Stimulated activated CD4-positive, alpha-beta T cell treated with anti-CD3 and anti-CD28 coated beads, Interleukin-1b, Interleukin-23, amount 100 ng/mL, for 4 hours (primary cell): ENCODE measurements at places on chromosomes 4 and X.

DNA sequence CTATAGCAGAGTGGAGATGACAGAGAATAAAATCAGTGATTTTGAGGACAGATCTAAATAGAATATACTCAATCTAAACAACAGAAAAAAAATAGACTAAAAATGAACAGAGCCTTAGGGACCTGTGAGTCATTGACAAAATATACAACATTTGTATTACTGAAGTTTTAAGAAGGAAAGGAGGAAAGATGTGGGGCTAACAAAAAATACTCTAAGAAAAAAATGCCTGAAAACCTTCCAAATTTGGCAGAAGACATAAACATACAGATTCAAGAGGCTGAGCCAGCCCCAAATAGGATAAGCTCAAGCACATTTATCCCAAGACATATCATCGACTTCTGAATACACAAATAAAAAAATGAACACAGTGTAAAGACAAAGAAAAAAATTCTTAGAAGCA lies 123.6 kb upstream of the INTU start:
- DNase-seq = no peak

DNA sequence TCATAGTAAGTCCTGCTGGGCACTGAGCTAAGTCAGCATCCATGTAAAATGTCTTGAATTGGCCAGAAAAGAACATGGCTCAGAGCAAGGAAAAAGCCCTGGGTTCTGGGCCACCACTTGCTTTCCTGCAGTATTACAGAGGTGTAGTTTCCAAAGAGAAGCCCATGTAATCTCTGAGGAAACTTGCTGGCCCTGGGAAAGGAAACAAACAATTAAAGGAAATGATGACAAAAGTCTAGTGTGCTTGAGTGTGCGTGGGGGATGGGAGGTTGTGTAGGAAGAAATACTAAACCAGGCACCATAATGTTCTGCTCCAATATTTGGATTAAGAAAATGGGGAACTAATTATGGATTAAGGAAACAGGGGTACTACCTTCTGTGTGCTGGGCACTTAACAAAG lies 39.5 kb upstream of the SMIM10L2A start:
- DNase-seq = no peak

DNA sequence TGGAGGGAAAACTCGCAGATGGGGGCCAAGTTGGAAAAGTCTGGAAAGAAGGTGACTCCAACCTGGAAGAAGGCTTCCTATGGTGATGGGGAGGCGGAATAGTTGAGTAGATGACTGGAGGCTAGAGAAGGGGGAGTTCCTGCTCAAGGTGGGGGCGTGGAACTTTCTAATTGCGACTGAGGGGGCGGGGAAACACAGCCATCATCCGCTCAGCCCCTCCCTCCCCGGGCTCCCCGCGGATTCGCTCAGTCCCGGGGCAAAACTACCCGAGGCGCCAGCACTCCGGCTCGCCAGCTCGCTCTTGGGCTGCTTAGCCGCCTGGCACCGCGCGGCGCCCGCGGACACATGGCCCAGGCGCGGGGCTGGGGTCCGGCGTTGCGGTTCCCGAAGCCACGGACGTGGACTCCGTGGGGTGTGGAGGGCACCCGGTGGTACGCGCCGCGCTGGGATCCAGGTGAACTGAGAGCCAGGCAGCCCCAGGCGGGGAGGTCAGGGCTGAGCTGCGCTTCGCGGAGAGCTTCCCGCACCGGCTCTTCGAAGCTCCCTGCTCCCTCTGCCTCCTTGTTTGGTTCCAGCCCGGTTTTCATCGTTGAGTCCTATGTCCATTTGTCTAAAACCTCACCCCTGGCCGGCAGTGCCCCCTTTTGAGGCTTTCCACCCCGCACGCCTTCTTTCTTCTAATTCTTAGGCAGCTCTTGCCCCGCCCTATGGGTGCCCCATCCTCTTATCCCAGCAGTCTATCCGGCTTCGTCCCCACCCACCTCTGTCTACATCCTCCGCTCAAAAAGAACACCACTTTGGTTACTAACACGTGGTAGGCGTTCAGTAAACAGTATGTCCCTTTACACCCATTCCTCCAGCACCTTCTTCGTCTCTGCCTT lies 38.9 kb downstream of the STARD8 start:
- DNase-seq = no peak

- no peak for DNase-seq
Observed at GRCh38 chr4:6331018-6331417, 61.4 kb downstream of the WFS1 start.

DNA sequence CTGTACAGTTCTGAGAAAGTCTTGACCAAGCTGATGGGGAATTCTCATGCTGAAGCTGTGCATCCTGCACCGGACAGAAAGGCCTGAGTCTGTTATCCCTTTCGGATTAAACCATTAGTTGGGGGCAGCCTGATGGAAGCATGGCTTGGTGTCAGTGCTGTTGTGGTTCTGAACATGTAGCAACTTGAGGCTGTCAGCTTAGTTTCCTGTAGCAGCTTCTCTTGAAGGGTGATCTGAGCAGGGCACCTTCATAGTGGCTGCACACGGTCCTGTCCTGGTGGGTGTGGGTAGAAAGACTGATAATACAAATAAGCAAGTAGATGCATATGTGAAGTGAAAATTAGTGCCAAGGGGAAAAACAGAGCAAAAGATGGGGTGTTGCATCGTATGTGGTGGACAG lies 11.7 kb downstream of the KIAA0232 start:
- DNase-seq = no peak

DNA sequence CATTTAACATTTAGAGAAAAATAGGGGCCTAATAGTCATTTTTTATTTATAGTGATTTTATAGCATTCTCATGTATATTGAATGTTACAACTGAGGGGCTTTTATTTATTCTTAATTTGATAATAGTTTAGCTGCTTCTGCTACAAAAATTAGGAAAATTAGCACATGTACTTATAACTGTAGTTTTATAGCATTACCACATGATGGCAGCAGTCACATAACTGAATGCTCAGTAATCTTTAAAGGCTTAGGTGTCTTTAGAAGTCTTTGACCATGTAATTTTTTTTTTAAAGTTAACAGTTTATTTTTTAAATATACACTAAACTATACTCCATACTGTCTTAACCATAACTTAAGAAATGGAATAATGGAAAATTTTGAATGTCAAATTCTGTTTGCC lies 136.6 kb downstream of the STAG2 start:
- no peak for DNase-seq

GRCh38 chr4:72319601-72320021 lies 249.4 kb downstream of the ADAMTS3 start:
- DNase-seq = no peak

DNA sequence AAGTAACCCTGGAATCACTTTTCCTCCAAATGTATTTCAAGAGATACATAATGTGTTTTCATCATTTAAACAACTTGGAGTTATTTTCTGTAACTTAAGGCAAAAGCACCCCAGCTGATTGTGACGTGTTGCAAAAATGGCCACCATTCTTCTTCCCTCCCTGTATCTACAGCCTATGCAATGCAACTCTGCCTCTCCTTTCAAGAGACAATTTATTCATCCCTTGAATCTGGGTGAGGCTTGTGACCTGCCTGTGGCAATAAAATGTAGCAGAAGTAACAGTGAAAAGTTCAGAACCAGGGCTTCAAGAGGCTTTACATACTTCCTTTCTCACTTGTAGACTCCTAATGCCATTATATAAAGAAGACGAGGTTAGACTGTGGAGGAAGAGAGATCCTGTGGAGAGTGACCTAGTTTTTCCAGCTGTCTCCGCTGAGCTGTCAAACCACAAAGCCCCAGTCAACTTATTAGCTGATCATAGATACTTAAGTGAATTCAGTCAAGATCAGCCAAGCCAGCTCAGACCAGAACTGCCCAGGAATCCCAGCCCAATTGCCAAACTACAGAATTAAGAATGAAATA lies 81.0 kb upstream of the KLF3 start:
- DNase-seq = no peak

DNA sequence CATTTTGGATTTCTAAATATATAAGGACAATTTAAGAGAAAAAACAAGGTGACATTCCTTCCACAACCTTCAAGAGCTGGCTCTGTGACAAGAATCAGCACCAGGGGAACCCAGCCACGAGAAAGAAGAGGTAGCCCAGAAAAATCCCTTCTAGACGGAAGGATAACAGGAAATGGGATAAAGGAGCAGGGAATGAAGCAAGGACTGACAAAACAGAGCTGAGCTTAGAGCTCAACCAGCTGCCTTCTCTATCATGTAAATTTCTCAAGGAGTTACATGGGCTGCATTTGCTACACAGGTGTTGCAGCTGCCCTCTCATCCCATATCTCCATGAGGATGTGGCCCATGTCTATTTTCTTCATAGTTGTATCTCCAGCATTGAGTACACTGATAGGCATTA lies 154.2 kb upstream of the PRDX4 start:
- no peak for DNase-seq

GRCh38 chr4:117512414-117512813 lies 427.0 kb upstream of the TRAM1L1 start:
- DNase-seq = no peak

GRCh38 chr4:54278216-54278615 lies 49.1 kb downstream of the PDGFRA start:
- DNase-seq = no peak

GRCh38 chr4:124030147-124030546 lies 633.6 kb downstream of the SPRY1 start:
- no peak for DNase-seq

DNA sequence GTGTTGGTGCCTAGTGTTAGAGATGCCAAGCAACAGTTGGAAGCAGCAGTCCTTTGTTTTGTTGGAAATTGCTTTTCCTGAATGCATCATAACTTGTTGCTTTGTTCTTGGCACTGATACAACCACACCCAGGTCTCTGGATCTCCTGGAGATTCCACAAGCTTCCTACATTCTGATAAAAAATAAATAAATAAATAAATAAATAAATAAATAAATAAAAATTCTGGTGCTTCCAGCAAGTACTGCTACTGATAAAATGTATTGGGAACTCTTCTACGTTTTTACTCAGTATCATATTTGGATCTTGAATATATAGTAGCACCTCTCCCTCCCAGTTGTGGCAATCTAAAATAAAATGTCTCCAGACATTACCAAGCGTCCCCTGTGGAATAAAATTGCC lies 62.7 kb upstream of the GRID2 start:
- DNase-seq = no peak

DNA sequence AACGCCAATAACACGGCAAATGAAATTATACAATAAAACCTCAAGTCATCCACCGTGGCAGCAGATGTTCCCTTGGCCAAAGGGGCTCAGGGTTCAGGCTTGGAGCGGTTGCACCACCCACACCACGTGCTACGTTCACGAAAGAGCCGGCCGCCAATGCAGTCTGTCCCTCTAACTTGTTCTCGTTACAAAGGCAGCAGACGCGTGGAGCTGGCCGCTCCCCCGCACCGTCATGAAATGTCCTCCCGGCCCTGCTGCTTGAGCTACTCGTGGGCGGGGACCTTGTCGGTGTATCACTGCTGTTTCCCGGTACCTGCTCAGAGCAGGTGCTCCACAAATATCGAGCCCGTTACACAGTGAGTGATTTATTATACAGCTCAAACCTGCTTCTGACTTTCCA lies 36.4 kb upstream of the MAN2B2 start:
- no peak for DNase-seq

GRCh38 chr4:177315767-177316464 lies 6.2 kb downstream of the NEIL3 start:
- no peak for DNase-seq

DNA sequence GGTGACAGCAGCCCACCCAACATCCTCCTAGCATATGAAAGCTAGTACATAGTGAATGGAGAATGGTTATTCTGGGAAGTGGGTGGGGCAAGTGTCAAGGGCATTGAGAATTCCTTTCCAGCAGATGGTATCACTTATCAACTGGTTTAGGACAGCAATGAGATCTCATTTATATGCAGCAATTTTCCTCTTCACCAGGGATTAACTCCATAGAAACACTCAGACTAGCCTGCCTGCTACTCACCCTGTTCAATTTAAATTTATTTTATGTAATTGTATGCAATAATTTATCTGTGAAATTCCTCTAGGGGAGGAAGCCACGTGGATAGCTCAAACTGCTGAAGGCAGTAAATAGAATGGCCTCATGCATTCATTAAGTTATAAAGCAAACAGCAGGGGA lies 101.6 kb upstream of the MID1IP1 start:
- no peak for DNase-seq

DNA sequence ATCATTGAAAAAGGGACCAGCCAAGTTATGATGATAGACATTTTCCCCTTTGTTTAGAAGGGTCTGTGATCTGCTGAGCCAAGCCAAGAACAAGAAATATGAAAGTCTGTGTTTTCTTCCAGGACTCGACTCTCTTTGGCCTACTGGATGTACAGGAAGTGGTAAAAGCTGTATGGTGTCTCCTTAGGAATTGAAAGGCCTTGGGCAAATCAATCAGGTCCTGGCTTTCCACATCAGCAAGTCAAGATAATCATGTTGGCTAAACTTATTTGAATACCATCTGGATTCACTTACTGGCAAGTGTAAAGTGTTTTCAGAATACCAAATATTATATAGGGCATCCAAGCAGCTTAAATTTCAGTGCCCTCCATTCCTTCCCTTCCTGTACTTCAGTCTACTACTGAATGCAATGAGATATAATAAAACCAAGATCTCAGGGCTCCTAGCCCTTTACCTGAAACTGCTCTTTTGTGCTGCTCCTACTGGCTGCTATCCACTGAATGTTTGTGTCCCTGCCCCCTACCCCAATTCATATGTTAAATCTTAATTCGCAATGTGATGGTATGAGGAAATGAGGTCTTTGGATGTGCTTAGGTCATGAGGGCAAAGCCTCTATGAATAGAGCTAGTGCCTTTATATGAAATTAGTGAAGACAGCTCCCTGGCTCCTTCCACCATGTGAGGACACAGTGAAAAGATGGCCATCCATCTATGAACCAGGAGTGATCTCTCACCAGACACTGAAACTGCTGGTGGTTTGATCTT lies 578.0 kb downstream of the SPRY1 start:
- DNase-seq = no peak

GRCh38 chr4:37922328-37922727 lies 31.4 kb downstream of the TBC1D1 start:
- no peak for DNase-seq

DNA sequence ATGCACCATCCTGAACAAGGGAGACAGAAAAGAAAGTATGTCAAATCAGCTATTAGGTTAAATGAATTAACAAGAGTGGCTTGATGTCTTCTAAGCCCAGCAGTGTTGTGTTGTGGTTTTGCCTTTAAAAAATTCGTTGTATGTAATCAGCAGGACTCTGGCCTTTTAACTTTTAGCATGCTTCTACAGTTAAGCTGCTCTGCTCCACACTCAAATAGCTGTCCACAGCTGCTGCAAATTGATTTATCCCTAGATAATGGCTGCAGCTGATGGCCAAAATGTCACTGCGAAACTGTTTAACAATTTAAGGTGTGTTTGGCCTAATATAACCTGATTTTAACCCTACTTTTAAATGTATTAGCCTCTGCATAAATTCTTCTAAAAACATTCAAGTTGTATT lies 85.8 kb downstream of the CXXC4 start:
- DNase-seq = no peak

DNA sequence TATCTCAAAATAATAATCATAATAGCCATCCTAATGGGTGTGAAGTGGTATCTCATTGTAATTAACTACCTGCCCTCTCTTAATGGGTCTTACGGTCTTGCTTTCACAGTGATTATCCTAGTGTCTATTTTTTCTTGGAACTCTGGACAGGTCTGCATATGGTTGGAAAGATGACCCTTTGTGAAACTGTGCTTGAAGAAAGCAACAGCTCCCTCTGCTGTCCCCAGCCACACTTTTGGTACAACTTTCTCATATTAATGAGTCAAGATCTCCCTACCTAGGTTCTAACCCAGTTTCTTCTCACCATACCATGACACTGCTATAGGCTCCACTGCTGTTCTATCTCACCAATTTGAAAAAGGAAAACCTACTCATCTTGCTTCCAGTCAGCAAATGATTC lies 2.4 kb downstream of the TFDP3 start:
- no peak for DNase-seq

GRCh38 chr4:963276-964225 lies 9.8 kb downstream of the DGKQ start:
- DNase-seq = no peak
